Sigmoid colon (tissue), 7 donors: ENCODE measurements at places on chromosomes 16 and 17. TPM values are rescaled to one million over a fixed set of nuclear protein-coding genes. Genes with fewer than 3 reads are reported as not detected.
A peak's percentile ranks its signal among the peaks of the same experiment; 100 is the strongest.

DNA sequence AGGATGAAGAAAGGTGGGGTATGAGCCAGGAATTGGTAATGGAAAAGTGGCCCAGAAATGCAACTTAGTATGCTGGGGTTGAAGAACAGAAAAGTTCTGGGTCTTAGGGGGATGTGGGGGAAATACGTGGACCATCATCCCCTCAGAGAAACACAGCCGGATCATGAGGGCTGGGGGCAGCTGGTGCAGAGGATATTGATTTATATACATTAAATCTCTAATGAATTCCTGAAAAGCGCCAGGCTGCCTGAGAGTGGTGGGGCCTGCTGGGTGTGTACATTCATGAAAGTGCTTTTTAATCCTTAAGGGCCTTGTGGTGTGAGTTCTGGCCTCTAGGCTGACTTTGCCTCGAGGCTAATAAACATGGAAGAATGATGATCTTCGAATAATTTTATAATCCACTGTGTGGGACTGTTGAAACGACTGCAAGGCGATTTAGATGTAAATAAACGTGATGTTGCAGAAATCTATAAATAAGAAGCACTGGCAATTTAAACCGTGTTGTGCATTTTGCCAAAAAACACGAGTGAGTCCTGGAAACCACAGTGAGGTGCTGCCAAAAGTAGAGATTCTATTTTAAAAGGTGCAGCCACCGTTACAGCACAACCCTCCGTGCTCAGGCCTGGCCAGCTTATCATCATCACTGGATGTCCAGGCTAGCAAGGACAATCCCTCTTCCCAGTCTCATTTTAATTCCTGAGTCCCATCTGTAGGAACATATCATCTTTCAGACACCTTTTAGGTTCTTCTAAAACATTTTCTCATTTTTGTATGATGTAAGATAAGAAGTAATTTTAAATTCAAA lies 32.1 kb downstream of the PRKAR1A start:
- H3K27ac ChIP-seq = no peak overlapping the region
- no peak for DNase-seq
- H3K36me3 ChIP-seq = no peaks in the 10 kb centered on the region
- H3K4me3 ChIP-seq = no peak overlapping the region

GRCh38 chr17:41519501-41520224 lies 973 bp upstream of the KRT15 start:
- DNase-seq = no peak
- peaks cover 4% of the 10 kb centered on the region for H3K27me3 ChIP-seq
- H3K27ac ChIP-seq = no peak overlapping the region

GRCh38 chr17:73798111-73798748 lies 154.0 kb upstream of the SDK2 start:
- H3K4me3 ChIP-seq = no peak overlapping the region
- DNase-seq = no peak
- H3K4me1 ChIP-seq = no peaks in the 10 kb centered on the region
- no peak overlapping the region for H3K27ac ChIP-seq
- peaks cover 37% of the 10 kb centered on the region for H3K27me3 ChIP-seq
- H3K36me3 ChIP-seq = no peaks in the 10 kb centered on the region

DNA sequence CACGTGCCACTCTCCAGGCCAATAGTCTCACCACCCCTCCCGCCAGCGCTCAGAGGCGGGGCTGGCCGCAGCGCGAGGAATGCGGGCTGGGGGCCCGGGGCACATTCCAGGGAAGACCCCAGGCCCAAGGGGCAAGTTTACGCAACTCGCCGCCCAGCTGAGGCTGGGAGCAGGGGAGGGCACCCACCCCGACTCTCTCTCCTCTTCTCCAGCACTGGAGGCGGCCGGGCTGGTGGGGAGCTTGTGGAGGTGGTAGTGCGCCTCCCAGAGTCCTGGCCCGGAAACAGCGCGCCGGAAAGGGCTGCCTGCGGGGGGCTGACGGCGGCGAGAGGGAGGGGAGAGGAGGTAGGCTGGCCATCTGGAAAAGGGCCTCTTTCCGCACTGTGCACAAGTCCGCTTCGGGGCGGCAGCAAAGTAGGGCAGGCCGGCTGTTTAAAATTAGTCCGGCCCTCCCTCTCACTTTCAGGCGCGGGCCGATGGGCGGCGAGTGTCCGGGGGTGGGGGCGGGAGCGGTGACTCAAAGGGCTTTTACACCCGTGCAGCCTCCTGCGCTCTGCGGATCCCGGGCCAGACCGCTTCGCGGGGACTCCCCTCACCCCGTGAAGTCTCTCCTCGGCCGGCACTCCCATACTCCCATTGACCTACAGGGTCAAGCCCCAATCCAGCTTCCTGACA lies 1.1 kb downstream of the FHOD1 start:
- DNase-seq = peak; percentile 89
- no peaks in the 10 kb centered on the region for H3K36me3 ChIP-seq
- H3K4me3 ChIP-seq = peak overlapping the region; percentile 83
- peaks cover 35% of the 10 kb centered on the region for H3K4me1 ChIP-seq

DNA sequence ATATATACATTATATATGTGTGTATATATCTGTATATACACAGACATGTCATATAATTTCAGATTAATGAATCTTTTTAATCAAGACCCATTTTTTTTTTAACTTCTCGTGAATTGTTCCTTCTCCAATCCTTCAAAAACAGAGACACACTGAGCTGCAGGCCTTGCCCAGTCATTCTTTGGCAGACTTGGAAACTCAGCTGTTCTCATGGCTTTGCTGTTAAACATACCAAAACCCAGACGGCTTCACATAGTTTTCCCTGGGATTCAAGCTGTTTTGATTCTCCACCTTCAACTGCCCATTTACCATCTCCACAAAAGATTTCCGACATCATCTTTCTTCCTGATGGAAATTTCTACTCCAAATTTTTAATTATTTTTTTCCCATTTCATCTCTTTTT lies 148.7 kb downstream of the KCNJ2 start:
- no peak overlapping the region for H3K4me3 ChIP-seq
- H3K36me3 ChIP-seq = no peaks in the 10 kb centered on the region
- no peak overlapping the region for H3K27ac ChIP-seq
- H3K4me1 ChIP-seq = peaks cover 22% of the 10 kb centered on the region

RGS11 gene
- total RNA-seq = 10.9 TPM

SLC13A2 gene
- total RNA-seq = under 0.01 TPM

SMIM22 gene
- not detected for total RNA-seq
